HFFc6 (cell line): ENCODE measurements at places on chromosomes 4 and X. TPM values are rescaled to one million over a fixed set of nuclear protein-coding genes. Genes with fewer than 3 reads are reported as not detected.

DNA sequence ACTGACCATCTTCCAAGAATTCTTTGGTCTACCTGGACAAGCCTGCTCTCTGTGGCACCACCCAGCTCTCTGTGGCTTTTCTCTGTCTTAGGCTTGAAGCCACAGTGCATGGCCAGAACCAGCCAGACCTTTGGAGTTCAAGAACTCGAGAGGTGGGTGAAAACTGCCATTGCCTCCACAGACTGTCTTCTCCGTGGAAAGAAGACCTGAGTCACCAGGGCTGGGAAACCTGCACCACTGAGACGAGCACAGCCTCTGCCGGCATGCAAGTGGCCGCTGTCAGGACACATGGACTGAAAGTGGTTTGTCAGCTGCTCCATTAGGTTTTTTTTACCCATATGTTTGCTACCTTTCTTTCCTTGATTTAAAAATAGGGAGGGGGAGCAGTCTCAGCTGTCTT, 74.5 kb downstream of the MGST2 start:
- no peak for DNase-seq

DNA sequence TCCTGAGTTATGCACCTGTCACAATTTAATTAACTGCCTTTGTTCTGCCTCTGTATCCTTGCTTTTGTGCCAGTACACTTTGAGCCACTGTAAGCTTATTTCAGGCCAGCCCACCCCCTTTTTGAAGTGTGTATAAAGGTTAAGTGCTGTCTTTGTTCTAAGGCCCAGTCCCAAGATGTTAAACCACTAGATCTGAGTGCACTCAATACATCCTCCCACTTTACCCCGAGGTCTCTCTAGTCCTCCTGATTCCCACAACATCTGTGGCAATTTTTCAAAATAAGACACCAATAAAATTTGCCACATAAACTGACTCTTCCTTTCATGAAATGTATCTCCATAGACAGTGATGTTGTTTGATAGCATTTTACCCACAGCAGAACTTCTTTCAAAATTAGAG, 124.1 kb upstream of the SPIN4 start:
- DNase-seq = no peak

DNA sequence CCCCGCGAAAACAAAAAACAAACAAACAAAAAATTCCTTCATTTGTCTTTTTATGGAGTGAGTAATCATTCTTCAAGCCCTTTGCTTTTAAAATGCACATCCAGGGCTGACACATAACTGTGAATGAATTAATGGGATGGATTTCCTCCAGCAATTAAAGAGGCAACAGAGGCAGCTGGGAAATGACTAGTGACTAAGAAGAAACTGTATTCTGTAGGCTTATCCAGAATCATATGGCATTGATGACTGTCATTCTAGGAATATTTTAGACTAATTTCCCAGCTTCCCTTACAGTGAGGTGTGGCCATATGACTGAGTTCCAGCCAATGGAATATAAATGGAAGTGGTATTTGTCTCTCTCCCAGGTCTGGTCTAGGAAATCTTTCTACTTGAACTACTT, 46.8 kb upstream of the PDE5A start:
- DNase-seq = no peak

- DNase-seq = no peak
Observed at GRCh38 chrX:122868631-122869030, 315.4 kb upstream of the GRIA3 start.

DNA sequence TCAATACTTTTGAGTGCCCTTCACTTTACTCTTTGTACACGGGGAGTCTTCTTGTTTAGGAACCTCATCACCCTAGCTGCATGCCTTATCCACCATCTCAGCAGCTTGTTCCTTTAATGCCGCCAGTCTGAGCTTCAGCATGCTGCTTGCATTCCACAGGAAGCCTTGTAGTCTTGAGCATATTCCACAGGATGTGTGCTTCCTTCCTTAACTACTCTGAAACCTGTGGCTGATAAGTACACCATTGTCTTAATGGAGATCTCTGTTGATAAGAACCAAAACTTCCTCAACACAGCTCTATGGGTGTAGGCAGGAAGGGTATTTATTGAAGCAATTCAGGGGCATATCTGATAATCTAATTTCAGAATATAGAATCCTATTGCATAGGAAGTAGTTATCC, 24.4 kb upstream of the CCNI start:
- DNase-seq = no peak

DNA sequence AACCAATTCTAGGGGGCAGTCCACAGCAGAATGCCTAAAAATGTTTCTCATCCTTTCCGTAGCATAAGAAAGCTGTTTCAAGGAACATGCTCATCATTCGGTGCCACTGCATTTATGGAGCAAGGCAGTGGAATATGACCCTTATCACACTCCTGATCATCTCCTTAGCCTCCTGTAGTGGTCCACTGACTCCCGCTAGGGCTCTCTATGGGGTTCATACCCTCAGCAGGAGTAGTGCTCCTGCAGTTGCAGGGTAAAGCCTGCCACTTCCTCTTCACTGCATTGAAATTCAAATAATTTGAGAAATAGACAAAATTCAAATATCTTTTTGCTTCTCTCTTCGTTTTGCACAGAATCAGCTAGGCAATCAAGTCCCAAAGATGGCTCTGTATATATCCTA, 107.0 kb downstream of the NDST3 start:
- no peak for DNase-seq

DNA sequence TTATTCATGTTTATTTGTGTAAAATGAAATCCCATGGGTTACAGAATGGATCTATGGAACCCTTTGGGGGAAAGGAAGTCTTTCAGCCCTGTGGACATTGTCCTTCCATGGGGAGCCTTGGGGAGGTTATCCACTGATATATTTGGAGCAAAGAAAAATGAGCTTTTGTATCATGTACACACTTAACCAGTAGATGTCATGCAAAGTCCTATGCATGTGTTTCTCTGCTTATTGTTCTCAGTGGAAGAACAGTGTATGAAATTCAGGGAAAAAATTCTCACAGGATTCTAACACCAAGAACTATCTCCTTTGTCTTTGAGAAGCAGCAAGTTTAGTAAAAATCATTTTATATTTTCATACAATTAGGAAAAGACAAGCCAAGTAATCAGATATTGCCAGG, 105.3 kb downstream of the DTHD1 start:
- DNase-seq = no peak

DNA sequence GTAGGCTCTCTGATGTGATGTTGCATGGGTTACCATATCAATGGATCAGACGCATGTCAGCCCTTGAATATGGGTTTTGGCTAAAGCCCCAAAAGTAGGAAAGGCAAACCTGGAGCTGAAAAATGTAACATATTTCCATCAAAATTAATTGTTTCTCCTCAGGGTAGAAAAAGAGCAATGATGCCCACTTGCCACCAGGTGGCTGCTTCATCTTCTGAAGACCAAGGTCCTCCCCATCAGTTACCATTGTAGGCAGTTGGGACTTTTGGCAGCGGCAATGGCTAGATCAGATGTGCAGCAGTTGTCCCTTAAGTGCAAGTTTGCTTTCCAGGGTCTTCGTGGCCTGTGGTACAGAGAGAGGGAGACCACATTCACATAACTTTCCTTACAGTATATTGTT, 118.2 kb downstream of the NAF1 start:
- DNase-seq = no peak

GRCh38 chr4:156820931-156821330, 150.7 kb downstream of the PDGFC start:
- no peak for DNase-seq

DNA sequence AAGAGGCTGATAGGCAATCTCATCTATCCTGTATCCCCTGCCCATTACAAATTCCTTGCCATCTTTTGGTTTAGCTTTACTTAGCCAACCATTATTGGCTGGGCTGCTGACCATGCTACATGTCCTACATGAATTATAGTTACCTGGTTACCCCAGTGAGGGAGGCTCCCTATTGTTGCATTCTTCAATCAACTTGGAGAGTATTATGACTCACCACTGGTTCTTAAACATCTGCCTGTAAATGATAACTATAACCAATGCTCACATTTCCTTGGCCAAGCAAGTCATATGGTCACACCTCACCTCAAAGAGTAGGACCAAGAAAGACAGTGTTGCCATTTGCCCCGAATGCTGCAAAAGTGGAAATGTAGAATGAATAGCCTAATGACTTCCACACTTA, 297.6 kb downstream of the IL15 start:
- DNase-seq = no peak

Gene SEC24D
- total RNA-seq = 138 to 178 TPM (median 174 TPM) in 3 replicates

Gene PNMA6E
- not detected in 3 replicates for total RNA-seq

Gene CSAG3
- not detected in 3 replicates for total RNA-seq

Gene ENPEP
- total RNA-seq = not detected in 3 replicates

Gene FAT4
- total RNA-seq = 12.2 to 18.4 TPM (median 12.5 TPM) in 3 replicates

Gene GPC3
- total RNA-seq = not detected in 3 replicates
